Chondrocyte (in vitro differentiated cells): ENCODE measurements at places on chromosomes 1 and 21. TPM values are rescaled to one million over a fixed set of nuclear protein-coding genes. Genes with fewer than 3 reads are reported as not detected.

NMNAT2 gene
- 3.0 to 5.5 TPM (median 4.9 TPM) in 3 replicates for total RNA-seq

PROK1 gene
- total RNA-seq, result not detected in 3 replicates

IVL gene
- not detected in 3 replicates for total RNA-seq

KRTAP19-3 gene
- not detected in 3 replicates for total RNA-seq

SYNC gene
- total RNA-seq, result 66.8 to 72.5 TPM (median 71.8 TPM) in 3 replicates

TPTE gene
- not detected in 3 replicates for total RNA-seq

DNAJC28 gene
- total RNA-seq, result 2.4 to 3.5 TPM (median 2.6 TPM) in 3 replicates

LY9 gene
- not detected in 3 replicates for total RNA-seq

C4BPA gene
- not detected in 3 replicates for total RNA-seq

BATF3 gene
- total RNA-seq, result 0.36 to 3.7 TPM (median 1.7 TPM) in 3 replicates

ATAD3C gene
- total RNA-seq, result 0.75 to 1.4 TPM (median 1.3 TPM) in 3 replicates

ADAMTSL4 gene
- 3.6 to 5.7 TPM (median 5.1 TPM) in 3 replicates for total RNA-seq

KRTAP8-1 gene
- total RNA-seq, result not detected in 3 replicates

ZNF695 gene
- total RNA-seq, result 1.4 to 1.9 TPM (median 1.7 TPM) in 3 replicates

L1TD1 gene
- total RNA-seq, result 0.12 to 0.26 TPM (median 0.15 TPM) in 3 replicates

CADM3 gene
- total RNA-seq, result 0.15 to 0.35 TPM (median 0.22 TPM) in 3 replicates

ERG gene
- 33.4 to 39.8 TPM (median 34.8 TPM) in 3 replicates for total RNA-seq

AKR1A1 gene
- total RNA-seq, result 154 to 206 TPM (median 167 TPM) in 3 replicates

HFM1 gene
- total RNA-seq, result 0.46 to 0.63 TPM (median 0.62 TPM) in 3 replicates

LRRC40 gene
- 15.0 to 15.7 TPM (median 15.0 TPM) in 3 replicates for total RNA-seq

FAM72B gene
- 1.3 to 2.5 TPM (median 1.3 TPM) in 3 replicates for total RNA-seq

PTP4A2 gene
- total RNA-seq, result 155 to 204 TPM (median 197 TPM) in 3 replicates

TCHH gene
- total RNA-seq, result not detected in 3 replicates

GREM2 gene
- total RNA-seq, result 0.05 to 0.53 TPM (median 0.13 TPM) in 3 replicates
